ENCODE measurements at places on chromosomes 5 and 9.

- no peak for DNase-seq
Observed at GRCh38 chr5:39223565-39224156, 4.3 kb upstream of the FYB1 start.

GRCh38 chr9:8905731-8906130 lies 1106.2 kb upstream of the DMAC1 start:
- no peak for DNase-seq

DNA sequence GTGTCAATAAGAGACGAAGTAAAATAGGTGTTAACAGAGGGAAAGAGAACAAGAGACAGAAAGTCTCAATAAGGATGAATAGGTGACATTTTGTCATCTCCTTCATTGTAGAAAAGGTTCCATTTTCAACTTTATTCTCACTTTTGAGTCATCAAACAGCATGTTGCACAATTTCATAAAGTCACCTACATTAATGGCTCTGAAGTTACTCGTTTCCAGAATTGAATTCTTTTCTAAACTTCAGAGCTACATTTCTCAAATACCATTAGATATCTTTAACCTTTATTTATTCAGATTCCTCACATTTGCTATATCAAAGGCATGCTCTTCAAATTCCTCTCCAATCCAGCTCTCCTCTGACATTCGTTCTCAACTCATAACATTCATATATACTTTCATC lies 13.1 kb downstream of the ADAMTS6 start:
- no peak for DNase-seq

DNA sequence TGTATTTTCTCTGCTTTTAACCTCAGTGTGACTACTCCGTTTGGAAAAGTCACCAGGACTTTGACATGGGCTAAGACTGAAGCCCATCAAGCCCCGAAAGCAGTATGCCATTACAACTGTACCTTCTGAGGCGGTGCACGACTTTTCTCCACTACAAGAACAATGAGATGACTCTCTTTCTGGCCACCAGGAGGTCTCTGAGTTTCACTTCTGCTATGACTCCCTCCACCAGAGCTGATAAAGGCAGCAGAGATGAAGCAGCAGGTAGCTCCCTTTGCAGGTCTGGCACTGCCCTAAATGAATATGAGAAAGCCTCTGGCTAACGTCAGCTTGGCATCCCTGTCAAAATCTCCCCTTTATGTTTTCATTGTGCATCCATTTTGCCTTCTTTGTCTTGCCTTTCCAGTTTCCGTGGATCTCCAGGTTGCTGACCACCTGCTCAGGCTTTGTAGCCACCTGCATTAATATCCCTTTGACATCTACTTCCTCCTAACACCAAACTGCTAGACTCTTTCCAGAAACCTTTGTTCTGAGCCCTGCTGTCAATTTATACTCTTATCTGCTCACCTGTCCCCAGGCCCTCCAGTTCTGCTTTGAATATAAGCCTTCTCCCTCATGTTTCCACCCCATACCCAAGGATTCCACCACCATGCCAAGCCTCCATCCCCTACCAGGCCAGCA lies 221.7 kb downstream of the ZNF608 start:
- no peak for DNase-seq

GRCh38 chr5:67234671-67235176 lies 38.1 kb upstream of the CD180 start:
- no peak for DNase-seq

DNA sequence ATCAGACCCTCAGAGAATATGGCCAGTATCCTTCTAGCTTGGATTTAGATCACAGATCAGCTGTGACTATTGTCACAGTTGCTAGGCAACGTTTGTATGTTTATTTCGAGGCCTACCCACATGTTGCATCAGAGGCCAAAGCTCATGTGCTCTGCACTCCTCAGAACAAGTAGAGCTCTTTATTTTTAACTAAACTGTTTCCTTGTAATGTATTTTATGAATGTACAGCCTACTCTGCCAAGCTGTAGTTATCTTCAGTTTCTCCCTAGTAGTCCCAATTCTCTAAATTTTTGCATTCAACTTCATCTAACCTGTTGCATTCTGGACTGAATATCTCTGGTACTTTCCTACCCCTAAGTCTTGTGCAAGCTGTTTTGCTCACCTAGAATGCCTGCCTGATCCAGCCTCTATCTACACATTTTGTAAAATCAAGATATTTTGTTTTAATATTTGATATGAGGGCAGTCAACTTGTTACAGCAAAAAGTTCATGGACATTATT lies 52.8 kb downstream of the CAST start:
- no peak for DNase-seq

DNA sequence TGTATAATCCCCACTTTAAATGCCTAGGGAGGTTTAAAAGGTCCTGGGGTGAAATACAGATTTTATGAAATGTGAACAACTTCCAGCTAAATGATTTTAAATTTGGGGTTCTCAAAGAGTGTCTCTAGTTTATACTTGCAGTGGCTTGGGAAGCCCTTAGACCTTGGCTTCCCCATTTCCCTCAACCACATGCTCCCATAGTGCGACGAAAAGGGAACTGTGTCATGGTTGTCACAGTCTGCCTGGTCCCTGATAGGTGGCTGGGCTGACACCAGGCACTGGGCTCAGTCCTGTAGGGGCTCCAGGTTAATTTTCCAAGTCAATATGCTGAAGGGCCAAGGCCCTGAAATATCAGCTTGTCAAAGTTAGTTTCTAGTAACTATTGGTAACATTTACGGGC lies 10.4 kb upstream of the CXCL14 start:
- DNase-seq, result no peak

DNA sequence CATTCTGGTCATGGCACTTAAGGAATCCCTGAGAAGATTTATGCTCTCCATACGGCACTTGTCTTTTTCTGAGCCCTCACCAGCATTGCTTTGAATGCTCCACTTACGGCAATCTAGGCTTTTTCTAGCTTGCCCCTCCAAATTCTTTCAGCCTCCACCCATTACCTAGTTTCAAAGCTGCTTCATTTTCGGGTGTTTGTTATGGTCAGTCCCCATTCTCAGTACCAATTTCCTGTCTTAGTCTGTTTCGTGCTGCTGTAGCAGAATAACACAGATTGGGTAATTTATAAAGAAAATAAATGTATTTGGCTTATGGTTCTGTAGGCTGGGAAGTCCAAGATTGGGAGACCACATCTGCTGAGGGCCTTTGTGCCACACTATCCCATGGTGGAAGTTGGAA lies 42.0 kb downstream of the ARHGEF28 start:
- DNase-seq, result no peak

GRCh38 chr5:140253985-140254384 lies 48.9 kb downstream of the PFDN1 start:
- no peak for DNase-seq

GRCh38 chr5:53288511-53288910 lies 179.0 kb upstream of the MOCS2 start:
- DNase-seq, result no peak

GRCh38 chr9:76943054-76943453 lies 37.1 kb upstream of the PRUNE2 start:
- no peak for DNase-seq

- no peak for DNase-seq
Observed at GRCh38 chr9:126494264-126494663, 119.5 kb upstream of the LMX1B start.

DNA sequence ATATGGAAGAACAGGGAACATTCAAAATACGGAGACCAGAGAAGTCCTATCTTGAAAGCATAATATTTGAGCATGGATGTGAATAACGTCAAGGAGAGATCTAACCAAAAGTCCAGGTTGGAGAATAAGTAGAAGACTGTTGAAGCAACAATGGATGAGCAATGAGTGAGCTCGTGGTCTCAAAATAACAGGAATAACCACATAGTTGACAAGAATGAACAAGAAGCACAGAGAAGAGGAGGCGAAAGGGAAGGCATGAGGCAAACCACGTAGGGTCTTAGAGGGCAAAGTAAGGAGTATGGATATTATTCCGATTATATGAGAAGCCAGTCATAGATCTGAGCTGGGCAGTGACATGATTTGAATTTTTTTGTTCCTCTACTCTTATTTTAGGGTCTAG lies 710.2 kb downstream of the BRINP1 start:
- DNase-seq, result no peak

- DNase-seq, result no peak
Observed at GRCh38 chr5:80215523-80215922, 40.3 kb downstream of the SERINC5 start.

DNA sequence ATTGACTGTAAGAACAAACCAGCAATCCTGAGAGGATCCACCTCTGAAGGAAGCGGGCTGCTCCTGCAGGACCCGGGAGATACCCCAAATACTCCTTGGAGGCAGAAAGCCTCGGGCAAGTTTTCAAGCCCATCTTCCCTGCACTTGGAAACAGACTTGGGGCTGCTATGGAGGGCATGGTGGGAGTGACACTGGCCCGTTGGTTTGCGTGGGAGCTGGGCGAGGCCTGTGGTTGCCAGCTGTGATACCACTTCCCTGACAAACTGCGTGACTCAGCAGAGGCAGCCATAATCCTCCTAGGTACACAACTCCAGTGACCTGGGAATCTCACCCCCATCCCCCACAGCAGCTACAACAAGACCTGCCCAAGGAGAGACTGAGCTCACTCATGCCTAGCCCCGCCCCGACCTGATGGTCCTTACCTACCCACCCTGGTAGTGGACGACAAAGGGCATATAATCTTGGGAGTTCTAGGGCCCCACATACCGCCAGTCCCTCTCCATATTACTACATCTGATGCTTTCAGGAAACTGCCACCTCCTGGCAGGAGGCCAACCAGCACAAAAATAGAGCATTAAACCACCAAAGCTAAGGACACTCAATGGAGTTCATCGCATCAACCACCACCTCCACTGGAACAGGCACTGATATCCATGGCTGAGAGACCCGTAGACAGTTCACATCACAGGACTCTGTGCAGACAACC lies 38.1 kb upstream of the VLDLR start:
- DNase-seq, result no peak

DNA sequence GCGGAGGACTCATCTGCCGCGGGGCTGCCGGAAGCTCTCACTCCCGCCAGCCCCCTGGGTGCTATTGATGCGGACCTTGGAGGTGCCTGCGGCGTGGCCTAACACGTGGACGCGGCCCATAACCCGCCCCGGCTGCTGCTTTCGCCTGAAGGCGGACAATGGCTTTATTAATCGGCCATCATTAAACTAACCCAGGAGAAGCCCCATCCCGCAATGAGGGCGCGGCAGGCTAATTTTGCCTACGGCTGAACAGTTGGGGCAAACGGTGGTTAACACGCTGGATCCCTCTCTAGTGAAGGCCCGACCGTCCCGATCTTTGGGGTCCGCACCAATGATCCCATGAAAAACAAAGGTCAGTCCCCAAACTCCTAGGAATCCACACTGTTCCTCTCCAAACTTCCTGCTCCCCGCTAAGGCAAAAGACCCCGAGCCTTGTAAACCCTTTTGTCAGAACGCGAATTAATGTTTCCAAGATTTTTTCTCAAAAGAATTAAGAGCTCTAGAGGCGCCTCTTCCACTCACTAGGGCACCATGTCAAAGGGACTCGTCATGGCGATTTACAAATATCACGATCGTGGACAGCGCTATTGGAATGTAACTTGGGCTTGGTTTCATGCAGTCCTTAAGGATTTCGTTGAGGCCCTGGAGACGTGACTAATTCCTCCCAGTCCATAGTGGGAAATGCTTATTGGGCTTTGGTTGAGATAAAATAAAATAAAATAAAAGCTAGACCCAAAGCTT lies 193.1 kb downstream of the MEF2C start:
- no peak for DNase-seq

DNA sequence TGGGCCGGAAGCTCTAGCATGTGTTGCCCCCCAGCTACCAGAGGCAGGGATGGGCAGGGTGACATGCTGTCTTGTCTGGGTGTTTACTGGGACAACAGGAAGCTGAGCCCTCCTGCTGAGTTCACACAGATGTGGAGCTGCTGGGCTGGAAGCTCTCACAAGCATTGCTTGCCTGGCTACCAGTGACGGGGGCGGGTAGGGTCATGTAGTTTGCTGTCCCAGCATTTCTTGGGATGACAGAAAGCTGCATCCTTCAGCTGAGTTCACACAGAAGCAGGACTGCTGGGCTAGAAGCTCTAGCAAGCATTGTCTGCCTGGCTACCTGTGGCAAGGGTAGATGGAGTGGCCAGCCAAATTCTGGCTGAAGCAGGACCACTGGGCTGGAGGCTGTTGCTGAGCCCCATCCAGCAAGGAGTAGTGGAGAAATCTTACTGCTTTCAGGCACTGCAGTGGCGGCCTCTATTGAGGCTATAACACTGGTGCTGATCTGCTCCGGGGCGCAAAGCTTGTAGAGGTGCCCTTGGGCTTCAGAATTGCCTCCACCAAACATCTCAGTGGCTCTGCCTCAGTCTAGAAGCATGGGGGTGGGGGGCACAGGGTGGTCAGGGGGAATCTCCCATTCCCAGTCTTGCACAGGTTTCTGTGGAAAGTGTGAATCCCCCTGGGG lies 25.1 kb downstream of the POLK start:
- no peak for DNase-seq

- DNase-seq, result no peak
Observed at GRCh38 chr5:132098151-132098594, 24.6 kb downstream of the CSF2 start.

DNA sequence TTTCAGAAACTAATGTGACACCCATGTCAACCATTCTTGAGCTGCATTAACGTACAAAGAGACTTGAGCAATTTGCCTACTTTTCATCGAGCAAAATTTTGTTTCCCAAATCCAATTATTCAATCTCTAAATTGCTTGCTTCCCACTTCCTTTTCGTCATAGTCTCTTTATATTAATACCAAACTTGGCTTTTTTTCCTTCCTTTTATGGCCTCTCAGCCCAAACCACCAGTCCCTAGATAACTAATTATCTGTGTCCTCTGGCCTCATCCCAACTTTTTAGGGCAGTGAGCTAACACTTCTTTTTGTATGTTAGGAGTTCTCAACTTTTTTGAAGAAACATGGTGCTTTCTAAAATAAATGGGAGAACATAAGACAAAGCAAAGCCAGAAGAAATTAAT lies 155.5 kb upstream of the S1PR3 start:
- DNase-seq, result no peak

DNA sequence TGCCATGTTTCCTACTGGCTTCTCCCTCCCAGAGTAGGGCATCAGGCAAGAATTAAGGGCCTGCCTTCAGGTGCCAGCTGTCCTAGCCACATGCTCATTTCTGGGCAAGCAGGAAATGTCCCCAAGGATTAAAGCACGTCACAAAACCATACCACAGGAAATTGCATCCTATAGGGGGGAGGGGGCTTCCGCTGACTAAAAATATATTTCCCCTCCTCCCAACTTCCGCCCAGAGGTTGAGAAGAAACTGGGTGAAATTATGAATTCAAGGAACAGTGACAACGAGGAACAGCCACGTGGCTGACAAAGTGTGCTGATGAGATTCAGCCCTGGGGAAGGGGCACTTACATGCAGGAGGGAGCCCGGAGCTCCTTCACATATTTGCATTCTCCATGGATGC lies 4.1 kb downstream of the HBEGF start:
- DNase-seq, result no peak

- no peak for DNase-seq
Observed at GRCh38 chr5:133694181-133694831, 82.0 kb upstream of the FSTL4 start.

DNA sequence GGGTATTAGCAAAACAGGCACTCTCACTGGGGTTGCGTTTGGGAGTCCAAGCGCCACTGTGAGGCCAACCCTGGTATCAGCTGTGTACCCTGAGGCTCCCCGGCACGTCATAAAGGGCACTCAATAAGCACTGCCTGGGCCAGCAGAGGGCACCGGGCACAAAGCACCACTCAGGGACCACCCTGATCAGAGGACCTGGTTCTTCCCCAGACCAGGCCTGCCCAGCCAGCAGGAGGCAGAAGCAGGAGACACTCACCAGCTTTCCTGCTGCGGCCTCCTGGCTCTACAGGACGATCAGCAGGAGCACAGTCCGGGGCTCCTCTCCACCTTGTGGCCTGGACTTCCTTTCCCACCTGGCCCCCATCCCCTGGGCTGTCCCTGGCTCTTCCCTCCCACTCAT lies 12.6 kb downstream of the MGAT1 start:
- no peak for DNase-seq

All from stimulated activated CD8-positive, alpha-beta memory T cell treated with anti-CD3 and anti-CD28 coated beads, Interleukin-4, amount 100 ng/mL, for 1 hour (primary cell).